ENCODE measurements at places on chromosomes 1 and 21.

GRCh38 chr1:156896490-156897033 lies 3.0 kb downstream of the PEAR1 start:
- no peak overlapping the region for H3K4me3 ChIP-seq
- peaks cover 15% of the 10 kb centered on the region for H3K4me1 ChIP-seq
- no peaks in the 10 kb centered on the region for H3K36me3 ChIP-seq
- H3K27ac ChIP-seq: peak overlapping the region; percentile 92
- DNase-seq: no peak

DNA sequence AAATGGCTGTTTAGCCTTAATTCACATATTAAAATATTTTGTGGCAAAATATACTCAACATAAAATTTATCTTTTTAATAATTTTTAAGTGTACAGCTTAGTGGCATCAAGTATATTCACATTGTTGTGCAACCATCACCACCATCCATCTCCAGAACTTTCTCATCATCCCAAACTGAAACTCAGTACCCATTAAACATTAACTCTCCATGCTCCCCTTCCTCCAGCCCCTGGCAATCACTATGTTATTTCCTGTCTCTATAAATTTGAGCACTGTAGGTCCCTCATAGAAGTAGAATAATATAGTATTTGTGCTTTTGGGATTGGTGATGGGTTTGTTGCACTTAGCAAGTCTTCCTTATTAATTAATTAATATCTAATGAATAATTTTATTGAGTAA lies 29.4 kb downstream of the CCN1 start:
- no peak for DNase-seq
- H3K36me3 ChIP-seq: no peaks in the 10 kb centered on the region
- H3K27me3 ChIP-seq: no peaks in the 10 kb centered on the region
- peaks cover 27% of the 10 kb centered on the region for H3K4me1 ChIP-seq

DNA sequence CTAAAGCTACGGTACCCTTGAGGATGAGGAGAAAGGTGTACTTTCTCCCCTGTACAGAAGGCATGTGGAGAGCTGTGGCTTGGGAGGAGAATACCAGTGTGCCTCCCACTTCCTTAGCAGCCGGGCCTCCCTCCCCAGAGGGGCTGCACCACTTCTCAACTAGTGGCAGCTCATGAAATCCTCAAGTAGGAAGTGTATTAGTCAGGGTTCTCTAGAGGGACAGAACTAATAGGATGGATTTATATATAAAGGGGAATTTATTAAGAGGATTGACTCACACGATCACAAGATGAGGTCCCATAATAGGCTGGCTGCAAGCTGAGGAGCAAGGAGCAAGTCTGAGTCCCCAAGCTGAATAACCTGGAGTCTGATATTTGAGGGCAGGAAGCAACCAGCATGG lies 53.1 kb upstream of the PPP2R5A start:
- H3K4me3 ChIP-seq: no peak overlapping the region
- H3K27me3 ChIP-seq: no peaks in the 10 kb centered on the region
- no peaks in the 10 kb centered on the region for H3K36me3 ChIP-seq
- no peak for DNase-seq
- H3K27ac ChIP-seq: no peak overlapping the region

DNA sequence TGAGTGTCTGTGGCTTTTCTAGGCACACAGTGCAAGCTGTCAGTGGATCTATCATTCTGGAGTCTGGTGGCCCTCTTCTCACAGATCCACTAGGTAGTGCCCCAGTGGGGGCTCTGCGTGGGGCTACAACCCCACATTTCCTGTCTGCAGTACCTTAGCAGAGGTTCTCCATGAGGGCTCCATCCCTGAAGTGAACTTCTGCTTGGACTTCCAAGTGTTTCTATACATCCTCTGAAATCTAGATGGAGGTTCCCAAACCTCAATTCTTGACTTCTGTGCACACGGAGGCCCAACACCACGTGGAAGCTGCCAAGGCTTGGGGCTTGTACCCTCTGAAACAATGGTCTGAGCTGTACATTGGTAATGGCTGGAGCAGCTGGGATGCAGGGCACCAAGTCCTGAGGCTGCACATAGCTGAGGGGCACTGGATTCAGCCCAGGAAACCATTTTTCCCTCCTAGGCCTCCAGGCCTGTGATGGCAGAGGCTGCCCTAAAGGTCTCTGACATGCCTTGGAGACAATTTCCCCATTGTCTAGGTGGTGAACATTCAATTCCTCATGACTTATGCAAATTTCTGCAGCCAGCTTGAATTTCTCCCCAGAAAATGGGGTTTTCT lies 29.2 kb upstream of the TSNAX start:
- no peak overlapping the region for H3K27ac ChIP-seq
- no peaks in the 10 kb centered on the region for H3K27me3 ChIP-seq
- no peaks in the 10 kb centered on the region for H3K4me1 ChIP-seq
- H3K4me3 ChIP-seq: no peak overlapping the region

DNA sequence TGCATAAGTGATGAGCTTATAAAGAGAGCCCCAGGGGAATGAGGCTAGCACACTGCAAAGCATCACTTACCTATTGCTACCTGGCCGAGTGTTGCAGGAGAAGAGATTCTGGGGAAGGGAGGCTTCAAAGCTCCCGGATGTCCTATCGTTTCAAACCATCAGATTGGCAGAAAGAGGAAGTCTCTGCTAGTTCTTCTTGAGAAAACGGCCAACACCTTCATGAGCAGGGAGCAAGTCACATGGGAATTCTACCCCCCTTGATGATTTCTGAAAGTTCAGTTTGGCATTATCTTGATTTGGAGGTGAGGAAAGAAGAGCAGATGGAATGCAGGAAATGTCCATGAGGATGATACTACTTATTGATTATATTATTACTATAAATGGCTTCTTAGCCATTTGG lies 16.2 kb downstream of the SYF2 start:
- DNase-seq: no peak
- peaks cover 2% of the 10 kb centered on the region for H3K36me3 ChIP-seq
- no peaks in the 10 kb centered on the region for H3K4me1 ChIP-seq
- H3K27me3 ChIP-seq: no peaks in the 10 kb centered on the region

GRCh38 chr1:4025752-4026151 lies 125.7 kb upstream of the C1orf174 start:
- peaks cover 5% of the 10 kb centered on the region for H3K27me3 ChIP-seq
- H3K27ac ChIP-seq: no peak overlapping the region
- H3K36me3 ChIP-seq: no peaks in the 10 kb centered on the region

DNA sequence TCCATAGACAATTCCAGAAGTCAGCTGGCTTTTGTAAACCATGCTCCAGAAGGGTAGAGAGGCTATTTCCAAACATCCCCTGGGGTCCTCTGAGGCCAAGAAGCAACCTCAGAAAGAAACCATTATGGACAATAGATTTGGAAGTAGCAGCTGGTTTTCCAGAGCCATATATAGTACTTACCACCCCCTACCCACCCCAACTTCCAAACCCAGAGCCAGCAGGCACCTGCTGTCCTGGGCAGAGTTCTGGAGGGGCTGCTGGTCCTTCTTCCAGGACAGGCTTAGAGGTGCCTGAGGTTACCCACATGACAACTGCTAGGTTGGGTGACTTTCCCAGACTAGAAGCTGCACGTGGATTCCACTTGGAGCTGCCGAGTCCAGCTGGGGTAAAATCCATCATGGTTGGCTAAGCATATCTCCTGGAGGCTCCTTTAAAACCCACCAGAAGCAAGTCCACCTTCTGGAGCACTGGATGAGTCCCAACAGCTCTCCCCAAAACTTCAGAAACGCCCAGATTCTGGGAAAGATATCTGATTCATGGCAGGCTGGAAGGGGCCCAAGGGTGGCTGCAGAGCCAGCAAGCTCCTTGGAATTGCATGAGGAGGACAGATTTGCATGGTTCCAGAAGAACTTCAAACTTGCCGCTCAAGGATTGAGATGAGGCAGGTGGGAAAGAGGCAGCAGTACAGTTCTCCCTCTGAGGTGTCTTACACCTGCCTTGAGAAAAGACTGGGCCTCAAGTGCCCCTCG lies 5.8 kb downstream of the MYCL start:
- H3K36me3 ChIP-seq: no peaks in the 10 kb centered on the region
- no peak overlapping the region for H3K27ac ChIP-seq
- no peaks in the 10 kb centered on the region for H3K4me1 ChIP-seq
- no peak for DNase-seq

GRCh38 chr1:223199094-223199647 lies 56.1 kb upstream of the TLR5 start:
- H3K27me3 ChIP-seq: no peaks in the 10 kb centered on the region
- no peak overlapping the region for H3K27ac ChIP-seq
- no peak for DNase-seq

DNA sequence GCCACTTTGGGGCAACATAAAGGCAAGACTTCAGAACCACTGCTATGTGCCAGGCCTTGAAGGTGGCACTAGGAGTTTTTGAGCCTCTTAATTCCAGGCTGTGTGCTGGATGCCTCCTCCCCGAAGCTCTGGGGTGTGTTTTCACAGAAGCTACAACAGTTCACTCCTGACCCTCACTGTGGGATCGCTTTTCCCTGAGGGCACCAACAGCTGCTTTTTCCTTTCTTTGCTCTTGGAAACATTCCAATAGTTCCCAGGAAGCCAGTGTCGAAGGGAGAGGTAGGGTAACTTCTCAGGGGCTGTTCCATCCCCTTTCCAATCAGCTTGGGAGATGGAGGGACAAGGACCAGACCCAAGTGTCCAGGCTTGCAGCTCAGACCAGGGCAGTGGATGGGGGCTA lies 153.4 kb downstream of the C1orf94 start:
- no peaks in the 10 kb centered on the region for H3K36me3 ChIP-seq
- peaks cover 2% of the 10 kb centered on the region for H3K27me3 ChIP-seq
- H3K27ac ChIP-seq: no peak overlapping the region
- no peak overlapping the region for H3K4me3 ChIP-seq
- H3K4me1 ChIP-seq: no peaks in the 10 kb centered on the region

DNA sequence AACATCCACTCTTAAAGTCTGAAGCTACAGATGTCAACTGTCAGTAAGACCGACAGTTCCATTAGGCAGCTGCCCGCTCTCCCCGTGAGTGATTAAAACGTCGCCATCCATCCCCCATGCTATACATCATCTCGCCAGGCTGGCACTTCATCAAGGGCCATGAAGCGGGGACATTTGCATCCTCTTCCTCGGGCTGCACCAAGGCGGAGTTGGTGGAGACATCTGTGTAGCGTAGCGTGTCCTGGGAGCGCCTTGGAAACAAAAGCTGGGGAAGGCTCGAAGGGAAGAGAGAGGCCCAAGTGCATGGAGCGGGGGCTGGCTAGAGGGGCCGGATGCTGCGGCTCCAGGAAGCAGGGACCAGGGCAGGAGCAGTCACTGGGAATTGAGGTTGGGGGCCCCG lies 250.1 kb downstream of the KAZN start:
- no peaks in the 10 kb centered on the region for H3K4me1 ChIP-seq
- no peak overlapping the region for H3K27ac ChIP-seq
- no peak overlapping the region for H3K4me3 ChIP-seq
- DNase-seq: no peak

DNA sequence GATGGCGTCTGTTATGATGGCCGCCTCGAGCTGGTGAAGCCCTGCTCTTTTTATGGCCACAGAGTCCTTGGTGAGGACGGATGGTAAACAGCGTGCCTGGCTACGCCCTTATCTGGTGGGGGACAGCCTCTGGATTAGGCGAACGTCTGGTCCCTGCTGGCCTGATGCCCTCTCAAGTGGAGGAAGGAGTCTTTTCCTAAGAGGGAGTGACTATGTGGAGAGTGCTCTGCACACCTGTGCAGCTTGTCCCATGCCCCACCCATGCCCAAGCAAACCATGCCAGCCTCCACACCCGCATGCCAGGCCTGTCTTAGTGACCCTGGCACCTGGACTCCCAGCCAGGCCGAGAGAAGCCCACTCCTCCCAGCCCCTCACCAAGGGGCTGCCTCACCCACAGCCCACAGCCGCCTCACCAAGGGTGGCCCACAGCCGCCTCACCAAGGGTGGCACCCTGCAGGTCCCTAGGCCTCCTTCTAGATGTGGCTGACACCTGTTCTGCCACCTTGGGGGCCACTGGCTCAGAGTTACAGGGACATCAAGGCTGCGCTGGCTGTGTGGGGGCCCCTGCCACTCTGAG lies 40.2 kb downstream of the WNT9A start:
- H3K4me1 ChIP-seq: no peaks in the 10 kb centered on the region
- no peaks in the 10 kb centered on the region for H3K27me3 ChIP-seq
- no peak overlapping the region for H3K4me3 ChIP-seq
- no peak for DNase-seq
- no peaks in the 10 kb centered on the region for H3K36me3 ChIP-seq

- H3K4me3 ChIP-seq: no peak overlapping the region
- no peak for DNase-seq
- no peaks in the 10 kb centered on the region for H3K4me1 ChIP-seq
- no peaks in the 10 kb centered on the region for H3K27me3 ChIP-seq
- no peaks in the 10 kb centered on the region for H3K36me3 ChIP-seq
Measured at GRCh38 chr1:205032508-205032907, 10.5 kb upstream of the CNTN2 start.

GRCh38 chr1:88730995-88731394 lies 46.9 kb downstream of the PKN2 start:
- H3K36me3 ChIP-seq: peaks cover 9% of the 10 kb centered on the region
- no peak overlapping the region for H3K27ac ChIP-seq
- H3K4me3 ChIP-seq: no peak overlapping the region
- no peak for DNase-seq
- H3K27me3 ChIP-seq: no peaks in the 10 kb centered on the region

DNA sequence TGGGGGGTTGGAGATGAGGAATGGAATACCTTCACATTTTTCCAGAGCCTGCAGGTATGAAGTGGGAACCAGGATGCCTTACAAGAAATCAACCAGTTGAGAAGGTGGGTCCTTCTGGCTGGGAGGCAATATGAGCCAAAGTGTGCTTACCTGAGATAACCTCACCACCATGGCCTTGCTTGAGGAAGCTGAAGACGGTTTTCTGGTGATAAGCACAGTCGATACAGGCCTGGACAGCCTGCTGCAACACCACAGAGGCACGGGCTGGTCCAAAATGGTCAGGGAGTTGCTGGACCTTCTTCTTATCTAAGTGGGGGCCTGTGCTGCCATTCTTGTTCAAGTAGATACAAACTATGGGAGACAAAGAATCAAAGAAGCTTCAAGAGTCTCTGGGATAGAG lies 27.0 kb upstream of the SLFNL1 start:
- DNase-seq: no peak
- peaks cover 32% of the 10 kb centered on the region for H3K36me3 ChIP-seq
- no peaks in the 10 kb centered on the region for H3K4me1 ChIP-seq
- H3K27ac ChIP-seq: no peak overlapping the region
- no peaks in the 10 kb centered on the region for H3K27me3 ChIP-seq
- no peak overlapping the region for H3K4me3 ChIP-seq

- H3K27ac ChIP-seq: no peak overlapping the region
- H3K4me1 ChIP-seq: no peaks in the 10 kb centered on the region
- no peak overlapping the region for H3K4me3 ChIP-seq
Measured at GRCh38 chr1:89302697-89303332, 30.2 kb upstream of the GBP5 start.

DNA sequence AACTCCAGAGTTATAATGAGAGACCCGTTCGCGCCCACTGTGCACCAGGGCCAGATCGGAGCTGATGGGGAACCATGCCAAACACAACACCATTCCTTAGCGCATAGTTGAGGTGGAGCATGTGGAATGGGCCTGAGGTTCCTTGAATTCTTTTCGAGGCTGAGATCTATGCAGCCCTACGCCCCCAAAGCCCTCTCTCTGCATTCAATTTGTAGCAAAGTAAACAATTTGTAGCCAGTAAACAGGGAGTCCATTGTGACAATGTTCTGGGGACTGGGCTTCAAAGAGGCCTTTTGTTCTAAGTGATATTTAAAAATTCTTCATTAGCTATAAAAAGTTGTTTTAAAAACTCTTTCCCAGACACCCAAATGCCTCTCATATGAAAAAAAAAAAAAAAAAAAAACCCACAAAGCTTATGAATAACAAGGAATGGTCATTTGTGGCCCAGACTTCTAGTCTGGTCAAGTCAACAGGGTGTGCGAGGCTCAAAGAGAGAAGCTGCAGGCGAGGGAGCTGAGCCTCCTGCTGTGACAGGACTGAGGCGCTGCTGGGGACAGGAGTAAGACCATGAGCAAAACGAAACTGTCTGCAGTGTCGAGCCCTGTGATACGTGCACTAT lies 30.6 kb upstream of the KCNE2 start:
- no peak overlapping the region for H3K27ac ChIP-seq
- no peaks in the 10 kb centered on the region for H3K27me3 ChIP-seq
- H3K4me3 ChIP-seq: no peak overlapping the region
- H3K4me1 ChIP-seq: peaks cover 6% of the 10 kb centered on the region
